ENCODE measurements at places on chromosomes 1 and 21. TPM values are rescaled to one million over a fixed set of nuclear protein-coding genes. Genes with fewer than 3 reads are reported as not detected.

- DNase-seq, result no peak
- H3K27me3 ChIP-seq, result no peaks in the 10 kb centered on the region
- no peak overlapping the region for H3K27ac ChIP-seq
- H3K36me3 ChIP-seq, result no peaks in the 10 kb centered on the region
These were observed 61.2 kb downstream of the CACHD1 start for GRCh38 chr1:64530969-64531692.

- no peaks in the 10 kb centered on the region for H3K27me3 ChIP-seq
- H3K27ac ChIP-seq, result peak overlapping the region; percentile 76
- H3K4me1 ChIP-seq, result peaks cover 42% of the 10 kb centered on the region
- no peak for DNase-seq
- H3K4me3 ChIP-seq, result peak overlapping the region; percentile 100
These were observed 556 bp downstream of the WDR77 start for GRCh38 chr1:111448482-111448917.

The ZSCAN20 gene
- total RNA-seq, result 5.2 TPM

The PADI2 gene
- 111 TPM for total RNA-seq

Measured in osteocyte (in vitro differentiated cells).